ENCODE measurements at places on chromosomes 2 and 18.

- peak; percentile 45 for DNase-seq
Observed at GRCh38 chr2:210971431-210971830, 415.0 kb downstream of the CPS1 start.

- DNase-seq: no peak
Observed at GRCh38 chr2:113116100-113116958, 11.1 kb upstream of the IL1RN start.

DNA sequence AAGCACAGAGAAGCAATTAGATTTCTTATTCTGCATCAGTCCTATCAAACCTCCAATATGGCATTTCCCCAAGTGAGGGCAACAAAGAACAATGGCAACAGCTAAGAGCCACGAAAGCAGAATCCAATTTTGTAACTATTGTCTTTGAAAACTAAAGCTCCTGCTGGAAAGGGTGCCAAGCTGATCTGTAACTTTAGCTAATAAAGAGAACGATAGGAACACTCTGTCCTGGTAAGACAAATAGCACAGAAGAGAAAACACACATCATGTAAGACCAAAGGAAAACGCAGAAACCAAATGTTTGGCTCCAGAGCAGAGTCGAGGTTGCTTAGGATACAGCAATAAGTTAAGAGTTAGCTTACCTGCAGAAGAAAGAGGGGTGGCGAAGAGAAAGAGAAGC, 160.5 kb downstream of the STK39 start:
- no peak for DNase-seq

DNA sequence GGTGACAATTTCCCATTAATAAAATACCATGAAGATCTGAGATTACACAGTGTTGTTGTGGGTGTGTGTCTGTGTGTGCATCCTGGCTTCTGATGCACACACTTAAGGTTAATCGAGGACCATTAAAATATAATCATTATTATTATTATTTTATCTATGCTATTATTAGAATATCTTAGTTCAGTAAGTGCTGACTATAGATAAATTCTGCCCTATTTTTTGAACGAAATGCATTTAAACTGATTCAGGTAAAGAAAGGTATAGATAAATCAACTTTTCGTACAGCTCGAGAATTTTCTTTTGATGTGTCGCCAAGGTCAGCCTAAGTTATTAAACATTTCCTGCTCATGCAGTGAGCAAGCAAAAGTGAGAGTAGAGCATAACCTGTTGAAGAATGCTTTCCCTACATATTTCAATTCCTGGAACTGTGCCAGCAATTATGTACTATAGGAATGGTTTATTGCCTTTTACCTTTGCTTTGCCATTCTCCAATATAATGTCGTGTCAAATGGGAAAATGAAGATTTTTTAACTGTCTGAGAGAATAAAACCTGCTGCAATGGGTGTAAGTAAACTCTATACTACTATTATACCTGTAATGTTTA, 25.8 kb downstream of the KCNJ3 start:
- DNase-seq: no peak

GRCh38 chr2:53455094-53455493, 312.5 kb upstream of the CHAC2 start:
- DNase-seq: no peak

GRCh38 chr2:219049282-219049681, 8.0 kb upstream of the CFAP65 start:
- DNase-seq: no peak

DNA sequence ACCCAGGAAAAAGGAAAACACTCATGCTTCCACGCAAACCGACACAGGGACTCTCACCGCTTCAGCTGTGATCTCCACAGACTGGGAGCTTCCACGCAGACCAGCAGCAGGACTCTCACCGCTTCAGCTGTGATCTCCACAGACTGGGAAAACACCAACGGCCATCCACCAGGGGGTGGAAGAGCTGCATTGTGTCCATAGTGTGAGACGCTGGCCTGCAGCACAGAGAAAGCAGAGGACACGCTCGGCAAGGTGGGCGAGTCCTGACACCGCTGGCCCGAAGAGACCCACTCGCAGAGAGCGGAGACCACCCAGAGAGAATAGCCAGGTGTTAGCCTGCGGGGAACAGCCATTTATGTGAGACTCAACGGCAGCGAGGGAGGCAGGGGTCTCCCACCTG, 42.5 kb upstream of the NFATC1 start:
- no peak for DNase-seq

GRCh38 chr2:19187323-19188020, 171.0 kb downstream of the OSR1 start:
- no peak for DNase-seq

GRCh38 chr2:231132129-231132528, 7.3 kb upstream of the HTR2B start:
- no peak for DNase-seq

GRCh38 chr2:207960090-207960489, 65.2 kb downstream of the PLEKHM3 start:
- no peak for DNase-seq

DNA sequence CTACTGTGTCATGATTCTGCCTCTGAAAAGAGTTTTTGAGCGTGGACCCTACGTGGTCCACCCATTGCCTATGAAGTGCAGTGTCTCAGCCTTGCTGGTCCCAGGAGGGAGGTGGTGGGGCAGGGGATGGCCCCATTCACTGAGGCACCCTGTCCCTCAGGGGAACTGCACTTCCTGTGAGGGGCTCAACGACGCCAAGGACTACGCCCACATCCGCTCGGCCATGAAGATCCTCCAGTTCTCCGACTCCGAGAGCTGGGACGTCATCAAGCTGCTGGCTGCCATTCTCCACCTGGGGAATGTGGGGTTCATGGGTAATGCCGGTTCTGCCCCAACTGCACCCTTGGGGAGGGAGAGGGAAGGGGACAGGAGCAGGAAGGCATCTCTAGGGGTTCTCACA, 42.5 kb downstream of the MYO7B start:
- no peak for DNase-seq

- no peak for DNase-seq
Observed at GRCh38 chr2:102310964-102311640, at the start of gene IL1RL1. Gene IL1RL1, plus strand, starts transcription at chr2:102311563. Its CDS starts 26,702 bp downstream, at chr2:102338265.

DNA sequence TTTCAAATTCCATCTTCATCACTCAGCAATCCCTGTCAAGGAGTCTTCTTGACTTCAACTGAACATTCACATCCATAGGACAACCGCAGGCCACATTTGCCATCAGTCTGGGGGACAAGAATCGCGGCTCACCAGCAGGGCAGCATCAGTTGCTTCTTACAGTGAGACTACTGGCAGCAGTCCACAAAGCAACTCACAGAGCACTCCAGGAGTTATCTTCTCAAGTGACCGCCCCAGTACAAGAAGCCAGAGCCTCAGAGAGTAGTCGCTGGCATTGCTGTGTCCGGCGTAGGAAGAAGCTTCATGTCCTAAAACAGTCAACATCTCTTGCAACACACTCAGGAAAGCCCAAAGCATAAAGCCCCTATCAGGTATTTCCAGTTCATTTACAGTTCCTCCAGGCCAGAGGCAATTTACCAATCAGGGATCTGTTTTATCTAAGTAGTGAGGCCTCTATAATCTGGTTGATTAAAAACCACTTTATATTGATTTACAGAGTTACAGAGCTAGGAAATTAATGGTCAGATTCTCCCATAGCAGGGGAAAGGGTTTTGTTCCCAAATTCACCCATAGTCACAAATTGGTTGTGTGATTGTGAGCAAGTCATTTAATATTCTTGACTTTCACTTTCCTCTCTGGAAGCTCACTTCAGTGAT, 177.3 kb downstream of the NBAS start:
- no peak for DNase-seq

GRCh38 chr2:220452561-220452960, 825.1 kb downstream of the SLC4A3 start:
- no peak for DNase-seq

- DNase-seq: no peak
Observed at GRCh38 chr2:72023678-72024390, 123.8 kb downstream of the CYP26B1 start.

GRCh38 chr2:33069894-33070651, 123.3 kb downstream of the LTBP1 start:
- DNase-seq: no peak

- no peak for DNase-seq
Observed at GRCh38 chr18:29181151-29181901, 1004.4 kb upstream of the CDH2 start.

DNA sequence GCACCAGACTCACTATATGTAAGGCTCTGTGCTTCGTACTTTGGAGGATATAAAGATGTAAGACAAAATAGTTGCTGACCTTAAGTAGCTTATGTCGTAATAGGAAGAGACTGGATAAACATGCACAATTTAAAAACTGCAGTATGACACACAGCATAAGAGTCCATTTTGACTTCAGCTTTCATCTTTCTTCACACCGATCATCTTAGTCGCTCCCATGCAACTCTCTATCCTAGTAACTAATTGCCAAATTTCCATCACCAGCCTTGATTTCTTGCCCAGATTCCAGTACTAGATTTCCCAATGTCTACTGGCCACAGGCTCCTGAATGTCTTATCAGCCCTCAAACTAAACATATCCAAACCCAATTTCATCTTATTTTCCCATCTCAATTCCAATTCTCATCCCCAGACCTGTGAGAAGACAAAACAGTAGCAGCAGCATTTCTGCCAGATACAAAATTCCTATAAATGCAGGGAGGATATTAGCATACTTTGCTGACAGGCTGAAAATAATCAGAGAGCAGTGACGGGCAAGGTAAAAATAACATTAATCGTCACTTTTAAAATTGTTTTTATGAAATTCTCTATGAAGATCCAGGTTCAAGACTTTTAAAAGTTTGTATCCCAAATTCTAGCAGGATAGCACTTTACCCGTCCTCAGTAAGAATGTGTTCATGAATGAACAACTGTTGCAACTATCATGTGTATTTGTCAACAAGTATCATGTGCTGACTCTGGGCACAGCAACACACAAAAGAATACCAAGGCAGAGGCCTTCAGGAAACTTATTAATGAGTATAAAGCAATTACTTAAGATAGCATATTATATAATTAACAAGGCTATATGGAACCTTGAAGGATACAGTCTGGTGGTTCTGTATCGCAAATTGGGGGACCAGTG, 42.2 kb downstream of the KIDINS220 start:
- no peak for DNase-seq

GRCh38 chr2:116109471-116109870, 1667.0 kb downstream of the DPP10 start:
- DNase-seq: no peak

- DNase-seq: no peak
Observed at GRCh38 chr18:65409261-65409660, 341.6 kb upstream of the CDH7 start.

Measured in HAP-1 (cell line).